MCF 10A (cell line): ENCODE measurements at places on chromosomes 12 and 14.

DNA sequence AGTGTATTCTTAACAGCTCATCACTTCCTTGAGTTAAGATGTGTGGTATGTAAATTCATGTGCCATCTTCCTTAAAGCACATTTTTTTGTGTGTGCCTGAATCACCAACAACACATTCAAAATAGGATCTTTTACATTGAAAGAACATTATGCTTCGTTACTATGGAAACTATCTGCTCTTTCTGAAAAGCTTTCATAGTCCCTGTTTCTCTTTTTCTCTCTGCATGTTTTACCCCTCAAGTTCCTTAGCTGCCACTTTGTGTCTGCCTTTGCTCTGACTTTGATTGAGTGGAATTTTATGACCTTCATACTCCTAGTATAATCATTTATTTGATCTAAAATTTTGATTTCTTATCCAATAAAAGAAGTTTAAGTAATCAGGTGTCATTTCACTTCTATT is 880.3 kb upstream of the FOXG1 start:
- no peak overlapping the region for H3K4me3 ChIP-seq
- H3K27me3 ChIP-seq = peaks cover 22% of the 10 kb centered on the region
- no peak overlapping the region for H3K27ac ChIP-seq
- no peaks in the 10 kb centered on the region for H3K36me3 ChIP-seq
- DNase-seq = no peak

DNA sequence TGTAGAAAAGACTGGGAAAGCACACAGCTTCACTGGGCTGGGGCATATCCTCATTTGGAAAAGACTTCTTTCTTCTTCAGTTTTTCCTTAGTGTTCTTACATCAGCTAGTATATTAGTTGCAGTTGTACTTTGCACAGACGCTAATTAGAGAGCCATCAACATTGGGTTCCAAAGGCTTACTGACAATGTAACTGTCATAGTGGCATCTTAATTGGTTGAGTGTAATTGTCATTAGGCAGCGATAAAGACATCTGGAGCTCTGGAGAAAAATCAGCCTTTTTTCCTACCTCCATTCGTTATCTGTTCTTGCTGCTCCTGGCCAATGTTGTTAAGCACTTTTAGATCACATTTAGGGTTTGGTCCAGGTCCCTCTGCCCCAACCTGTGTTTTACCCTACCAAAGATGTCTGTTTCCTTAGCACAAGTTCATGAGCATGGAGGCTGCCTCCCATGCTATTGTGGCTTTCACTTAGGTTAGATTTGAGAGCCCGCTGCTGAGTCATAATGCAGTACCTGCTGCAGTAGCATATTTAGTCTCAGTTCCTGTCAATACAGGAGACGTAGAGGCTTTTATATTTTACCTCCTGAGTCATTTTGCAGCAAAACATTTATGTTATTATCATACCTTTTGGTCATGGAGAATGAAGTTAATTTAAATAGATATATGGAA is 49.2 kb downstream of the FBXW8 start:
- H3K27me3 ChIP-seq = no peaks in the 10 kb centered on the region
- H3K4me1 ChIP-seq = no peaks in the 10 kb centered on the region
- DNase-seq = no peak
- H3K4me3 ChIP-seq = no peak overlapping the region
- H3K27ac ChIP-seq = no peak overlapping the region

- H3K36me3 ChIP-seq = peaks cover 7% of the 10 kb centered on the region
- peaks cover 20% of the 10 kb centered on the region for H3K4me1 ChIP-seq
- H3K4me3 ChIP-seq = no peak overlapping the region
- no peak for DNase-seq
- peaks cover 15% of the 10 kb centered on the region for H3K27me3 ChIP-seq
- peak overlapping the region; percentile 37 for H3K27ac ChIP-seq
These were observed 1.6 kb upstream of the C1S start for GRCh38 chr12:7058850-7059395.

GRCh38 chr12:109178532-109178931 is 62.1 kb downstream of the ACACB start:
- H3K27me3 ChIP-seq = no peaks in the 10 kb centered on the region
- H3K36me3 ChIP-seq = peaks cover 12% of the 10 kb centered on the region
- peaks cover 6% of the 10 kb centered on the region for H3K4me1 ChIP-seq
- DNase-seq = no peak

DNA sequence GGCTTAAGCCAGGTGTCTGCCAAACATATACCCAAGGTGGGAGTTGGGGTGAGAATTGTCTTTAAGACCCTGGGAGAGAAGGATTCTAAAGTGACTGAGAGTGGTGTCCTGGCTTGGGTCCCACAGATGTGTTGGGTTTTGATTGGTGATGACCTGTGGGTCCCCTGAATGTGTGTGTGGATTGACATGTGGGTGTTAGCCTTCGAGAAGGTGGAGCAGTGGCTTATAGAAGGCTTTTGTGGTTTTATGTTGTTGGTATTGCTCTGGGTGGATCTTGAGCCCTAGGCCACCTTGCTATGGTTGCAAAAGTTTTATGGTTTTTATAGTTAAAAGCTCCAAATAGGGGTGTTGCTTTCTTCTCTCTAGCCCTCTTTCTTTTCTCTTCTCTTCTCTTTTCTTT is 29.7 kb downstream of the PLEKHG3 start:
- no peaks in the 10 kb centered on the region for H3K27me3 ChIP-seq
- no peak overlapping the region for H3K27ac ChIP-seq
- H3K36me3 ChIP-seq = peaks cover 60% of the 10 kb centered on the region
- no peak for DNase-seq
- peaks cover 6% of the 10 kb centered on the region for H3K4me1 ChIP-seq
- H3K4me3 ChIP-seq = no peak overlapping the region

GRCh38 chr12:1373901-1374735 is 220.3 kb downstream of the FBXL14 start:
- no peak overlapping the region for H3K27ac ChIP-seq
- H3K27me3 ChIP-seq = no peaks in the 10 kb centered on the region
- H3K36me3 ChIP-seq = peaks cover 43% of the 10 kb centered on the region
- H3K4me1 ChIP-seq = no peaks in the 10 kb centered on the region
- no peak for DNase-seq
- no peak overlapping the region for H3K4me3 ChIP-seq

- no peak overlapping the region for H3K4me3 ChIP-seq
- no peak overlapping the region for H3K27ac ChIP-seq
- DNase-seq = no peak
These were observed 17.1 kb upstream of the MDM1 start for GRCh38 chr12:68349220-68349621.

GRCh38 chr12:108592033-108592909 is 5.6 kb downstream of the TMEM119 start:
- no peaks in the 10 kb centered on the region for H3K4me1 ChIP-seq
- H3K27ac ChIP-seq = no peak overlapping the region
- H3K4me3 ChIP-seq = no peak overlapping the region
- no peaks in the 10 kb centered on the region for H3K36me3 ChIP-seq
- no peaks in the 10 kb centered on the region for H3K27me3 ChIP-seq

DNA sequence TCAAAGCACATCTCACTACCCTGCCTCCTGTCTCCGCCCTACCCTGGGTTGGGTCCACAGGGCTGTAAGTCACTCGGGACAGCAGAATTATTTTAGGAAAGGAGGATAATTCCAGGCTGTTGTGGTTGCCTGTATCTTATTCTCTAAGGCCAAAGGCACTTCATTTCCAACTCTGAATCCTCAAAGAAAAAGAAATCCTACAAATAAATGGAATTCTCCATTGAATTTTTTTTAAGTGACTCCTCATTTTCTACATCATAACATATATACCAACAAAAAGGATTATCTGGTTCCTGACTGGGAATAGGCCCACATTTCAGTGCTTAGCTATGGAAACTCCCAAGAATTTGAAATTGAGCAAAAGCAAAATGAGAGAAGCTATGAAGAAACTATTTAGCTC is 186.4 kb downstream of the ITPR2 start:
- no peak overlapping the region for H3K4me3 ChIP-seq
- H3K4me1 ChIP-seq = peaks cover 16% of the 10 kb centered on the region
- DNase-seq = no peak
- no peak overlapping the region for H3K27ac ChIP-seq
- no peaks in the 10 kb centered on the region for H3K27me3 ChIP-seq

DNA sequence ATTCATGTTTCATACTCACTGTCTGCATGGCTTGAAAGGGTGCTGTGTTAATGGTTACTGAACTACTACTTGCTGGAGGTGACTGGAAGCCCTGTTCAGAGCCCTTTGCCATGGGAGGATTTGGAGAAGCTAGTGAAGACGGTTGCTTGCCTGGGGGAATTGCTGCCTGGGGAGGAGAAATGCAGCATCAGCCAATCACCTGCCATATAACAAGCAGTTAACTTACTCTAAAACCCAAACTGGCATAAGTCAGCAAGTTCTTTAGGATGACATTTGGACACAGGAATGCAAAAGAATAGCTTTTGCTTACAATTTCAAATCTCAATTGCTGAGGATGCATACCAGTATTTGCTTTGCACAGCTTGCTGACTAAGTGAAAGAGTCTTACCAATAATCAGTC is 23.4 kb upstream of the IPO8 start:
- no peaks in the 10 kb centered on the region for H3K27me3 ChIP-seq
- no peak overlapping the region for H3K27ac ChIP-seq

DNA sequence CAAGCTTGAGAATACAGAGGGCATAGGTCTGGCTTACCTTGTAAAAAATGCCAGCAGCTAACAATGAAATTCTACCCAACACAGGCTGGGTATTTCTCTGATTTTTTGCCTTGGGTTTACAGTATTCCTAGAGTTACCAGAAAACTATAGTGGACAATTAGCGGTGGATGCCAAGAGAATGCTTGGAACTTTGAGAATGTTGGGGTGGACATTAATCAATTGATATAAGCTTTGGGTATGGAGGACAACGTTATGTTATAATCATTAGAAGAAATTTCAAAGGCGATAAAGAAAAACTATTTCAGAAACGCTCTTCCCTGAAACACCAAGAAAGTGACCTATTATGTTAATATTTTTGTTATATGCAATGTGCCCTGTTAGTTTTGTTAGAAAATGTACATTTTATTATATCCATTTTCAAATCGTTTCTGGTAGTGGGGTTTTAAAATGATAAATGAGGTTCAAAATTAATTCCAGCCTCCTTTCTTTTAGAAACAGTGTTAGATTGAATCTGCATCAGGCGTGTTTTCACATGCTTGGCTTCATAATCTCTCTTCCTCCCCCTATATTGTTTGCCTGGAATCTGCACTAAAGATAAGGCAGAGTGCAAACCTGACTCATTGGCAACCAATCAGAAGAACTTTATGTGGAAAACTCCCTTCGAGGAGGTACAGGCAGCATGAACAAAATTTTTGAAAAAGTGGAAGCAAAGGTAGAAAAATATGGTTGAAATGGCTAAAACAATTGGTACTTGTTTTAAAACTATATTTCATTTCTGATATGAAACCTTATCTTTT is 1.4 kb upstream of the PTPRQ start:
- no peak for DNase-seq
- no peak overlapping the region for H3K4me3 ChIP-seq
- H3K27me3 ChIP-seq = no peaks in the 10 kb centered on the region
- H3K36me3 ChIP-seq = no peaks in the 10 kb centered on the region

- peaks cover 50% of the 10 kb centered on the region for H3K4me1 ChIP-seq
- no peak for DNase-seq
- peak overlapping the region; percentile 96 for H3K27ac ChIP-seq
- peaks cover 10% of the 10 kb centered on the region for H3K36me3 ChIP-seq
- no peaks in the 10 kb centered on the region for H3K27me3 ChIP-seq
These were observed 110.2 kb downstream of the BTG1 start for GRCh38 chr12:92035477-92035876.

- peaks cover 6% of the 10 kb centered on the region for H3K4me1 ChIP-seq
- no peaks in the 10 kb centered on the region for H3K27me3 ChIP-seq
- H3K27ac ChIP-seq = no peak overlapping the region
These were observed 23.7 kb downstream of the NINJ2 start for GRCh38 chr12:639566-639965.

GRCh38 chr12:96399120-96399918 is 920 bp downstream of the CDK17 start:
- peak overlapping the region; percentile 98 for H3K27ac ChIP-seq
- H3K4me3 ChIP-seq = peak overlapping the region; percentile 98
- no peaks in the 10 kb centered on the region for H3K27me3 ChIP-seq
- peak; percentile 56 for DNase-seq
- H3K4me1 ChIP-seq = peaks cover 34% of the 10 kb centered on the region

GRCh38 chr12:65656891-65657351 is 167.4 kb upstream of the HMGA2 start:
- DNase-seq = peak; percentile 96
- H3K4me3 ChIP-seq = no peak overlapping the region
- H3K27ac ChIP-seq = peak overlapping the region; percentile 94
- H3K4me1 ChIP-seq = peaks cover 61% of the 10 kb centered on the region
- H3K27me3 ChIP-seq = no peaks in the 10 kb centered on the region
- peaks cover 6% of the 10 kb centered on the region for H3K36me3 ChIP-seq

DNA sequence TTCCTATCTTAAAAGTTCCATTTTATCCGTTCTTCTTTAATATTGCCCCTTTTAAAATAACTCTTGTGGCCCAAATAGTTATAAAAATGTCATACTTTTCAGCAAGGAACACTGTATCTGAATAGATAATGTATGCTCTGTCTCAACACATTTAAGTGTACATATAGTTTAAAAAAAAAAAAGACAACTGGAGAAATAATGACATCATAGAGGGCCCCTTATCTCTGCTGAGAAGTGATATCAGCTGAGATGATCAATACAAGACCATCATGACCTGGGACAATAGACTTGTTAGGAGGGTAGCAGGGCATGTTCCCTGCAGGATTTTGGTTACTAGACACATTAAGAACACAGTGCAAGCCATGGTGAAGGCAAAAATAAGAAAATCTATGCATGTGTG is 77.5 kb downstream of the PEBP1 start:
- no peak overlapping the region for H3K27ac ChIP-seq
- no peaks in the 10 kb centered on the region for H3K4me1 ChIP-seq
- H3K4me3 ChIP-seq = no peak overlapping the region
- DNase-seq = no peak
- no peaks in the 10 kb centered on the region for H3K27me3 ChIP-seq

DNA sequence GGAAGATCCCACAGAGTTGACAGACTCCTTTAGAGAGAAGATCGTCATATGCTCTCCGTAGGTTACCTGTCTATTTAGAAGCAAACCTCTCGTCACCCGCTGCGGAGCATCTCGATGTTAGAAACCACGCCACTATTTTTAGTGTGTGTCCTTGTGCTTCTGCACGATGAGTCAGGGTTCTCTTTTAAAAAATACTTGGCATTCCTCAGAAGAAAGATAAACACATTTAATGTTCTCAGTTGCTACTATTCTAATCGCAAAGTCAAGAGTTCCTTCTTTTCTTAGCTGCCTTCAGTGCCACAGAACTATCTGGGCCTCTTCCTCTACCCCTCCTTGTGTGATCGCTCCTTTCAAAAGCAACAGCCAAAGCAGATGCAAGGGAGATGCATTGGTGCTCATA is 192.4 kb downstream of the PELI2 start:
- H3K4me3 ChIP-seq = no peak overlapping the region
- no peaks in the 10 kb centered on the region for H3K36me3 ChIP-seq
- no peaks in the 10 kb centered on the region for H3K4me1 ChIP-seq
- H3K27me3 ChIP-seq = no peaks in the 10 kb centered on the region
- H3K27ac ChIP-seq = no peak overlapping the region

- no peak overlapping the region for H3K27ac ChIP-seq
- DNase-seq = no peak
- H3K4me1 ChIP-seq = no peaks in the 10 kb centered on the region
- no peak overlapping the region for H3K4me3 ChIP-seq
These were observed 132.8 kb downstream of the VRK1 start for GRCh38 chr14:96929950-96930349.
